ENCODE measurements at places on chromosomes 6 and 20. TPM values are rescaled to one million over a fixed set of nuclear protein-coding genes. Genes with fewer than 3 reads are reported as not detected.

ULBP1 gene
- not detected for total RNA-seq

GRCh38 chr20:33843854-33844253, 32.7 kb downstream of the CHMP4B start:
- DNase-seq: no peak

GRCh38 chr20:19967445-19967844, 49.7 kb upstream of the NAA20 start:
- DNase-seq: no peak

DNA sequence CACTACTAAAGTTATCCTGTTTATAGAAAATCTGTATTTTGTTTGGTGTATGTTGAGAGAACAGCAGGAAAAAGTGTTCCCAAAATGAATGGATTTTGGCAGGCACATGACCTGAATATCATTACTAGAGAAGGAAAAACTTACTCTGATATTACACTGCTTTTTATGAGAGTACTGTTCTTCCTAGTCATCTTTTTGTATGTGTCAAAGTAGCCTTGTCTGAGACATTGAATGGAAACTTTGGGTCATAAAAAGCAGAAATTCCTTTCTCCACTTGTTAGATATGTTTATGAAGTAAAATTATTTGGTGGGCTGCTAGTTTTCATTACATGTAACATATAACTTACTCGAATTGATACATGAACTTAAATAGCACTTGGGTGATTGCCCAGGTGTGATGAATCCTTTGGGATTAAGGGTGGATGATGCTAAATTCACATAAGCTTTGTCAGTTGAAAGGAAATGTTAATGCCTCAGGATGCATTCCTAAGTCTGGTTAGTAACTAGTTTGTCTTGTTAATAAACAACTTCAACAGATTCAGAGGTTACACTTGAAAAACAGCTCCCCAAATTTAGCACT, 206.7 kb downstream of the CENPW start:
- DNase-seq: no peak

MAP1LC3A gene
- total RNA-seq: 36.0 TPM

- DNase-seq: no peak
Observed at GRCh38 chr6:113597231-113597583, 259.9 kb upstream of the MARCKS start.

ID4 gene
- total RNA-seq: 96.3 TPM

DNA sequence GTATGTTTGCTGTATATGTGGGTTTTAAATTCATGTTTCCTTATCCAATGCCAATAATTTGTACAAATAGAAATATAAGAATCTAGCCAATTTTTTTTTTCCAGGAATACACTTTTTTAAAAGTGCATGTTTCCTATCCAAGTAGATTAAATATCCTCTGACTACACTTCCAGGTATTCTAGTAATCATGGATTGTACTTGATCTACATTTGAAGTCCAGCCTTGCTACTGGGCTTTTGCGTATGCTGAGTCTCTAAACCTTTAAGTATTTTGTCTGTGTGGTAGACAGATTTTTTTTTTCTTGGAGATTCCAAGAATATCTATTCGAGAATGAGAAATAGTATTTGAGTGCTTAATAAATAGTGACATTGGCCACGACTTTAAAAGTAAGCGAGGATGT, 188.3 kb downstream of the SASH1 start:
- no peak for DNase-seq

ALDH5A1 gene
- total RNA-seq: 13.4 TPM

- DNase-seq: no peak
Observed at GRCh38 chr6:138896104-138896756, 91.8 kb downstream of the REPS1 start.

DNA sequence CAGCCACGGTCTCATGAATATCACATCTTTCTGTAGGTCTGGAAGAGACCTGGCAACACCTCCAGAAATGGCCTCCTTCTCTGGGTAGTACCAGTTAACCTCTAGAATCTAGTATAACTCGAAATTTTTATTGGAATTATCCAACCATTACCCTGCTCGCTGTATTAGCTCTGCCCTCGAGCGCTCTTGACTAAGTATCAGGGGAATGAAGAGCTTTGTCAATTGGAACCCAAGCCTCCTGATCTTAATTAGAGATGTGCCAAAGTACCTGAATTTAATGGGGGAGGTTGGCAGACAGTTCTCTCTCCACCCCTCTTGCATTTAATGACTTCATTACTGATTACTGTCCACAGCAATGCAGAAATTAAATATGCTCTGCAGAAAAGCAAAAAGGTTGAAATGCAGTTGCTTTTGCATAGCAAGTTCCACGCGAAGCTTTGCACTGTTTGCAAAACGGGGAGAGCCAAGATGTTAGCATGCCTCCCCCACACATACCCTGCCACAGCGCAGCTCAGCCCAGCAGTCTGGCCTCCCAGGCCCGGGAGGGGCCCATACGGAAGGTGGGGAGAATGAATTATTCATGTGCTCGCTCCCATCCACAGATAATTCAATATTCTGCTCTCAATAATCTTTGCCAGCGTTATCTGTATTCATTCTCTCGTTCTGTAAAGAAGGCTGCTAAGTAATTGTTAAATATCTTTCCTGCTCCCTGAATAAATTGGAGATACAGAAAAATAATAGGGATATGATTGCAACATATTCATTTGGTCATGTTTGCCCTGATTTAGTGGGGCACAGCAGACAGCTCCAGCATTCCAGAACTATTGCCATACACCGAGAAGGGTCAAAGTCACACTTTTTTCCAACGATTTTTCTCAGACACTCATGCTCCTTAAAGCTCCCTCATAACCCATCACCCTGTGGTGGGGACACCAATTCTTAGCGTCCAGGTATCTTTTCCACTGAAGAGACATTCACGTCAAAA, 305.8 kb downstream of the CDH26 start:
- DNase-seq: no peak

- DNase-seq: no peak
Observed at GRCh38 chr20:63701329-63702035, 5.0 kb downstream of the TNFRSF6B start.

- DNase-seq: no peak
Observed at GRCh38 chr6:73231986-73232391, 6.7 kb upstream of the KHDC1L start.

DNA sequence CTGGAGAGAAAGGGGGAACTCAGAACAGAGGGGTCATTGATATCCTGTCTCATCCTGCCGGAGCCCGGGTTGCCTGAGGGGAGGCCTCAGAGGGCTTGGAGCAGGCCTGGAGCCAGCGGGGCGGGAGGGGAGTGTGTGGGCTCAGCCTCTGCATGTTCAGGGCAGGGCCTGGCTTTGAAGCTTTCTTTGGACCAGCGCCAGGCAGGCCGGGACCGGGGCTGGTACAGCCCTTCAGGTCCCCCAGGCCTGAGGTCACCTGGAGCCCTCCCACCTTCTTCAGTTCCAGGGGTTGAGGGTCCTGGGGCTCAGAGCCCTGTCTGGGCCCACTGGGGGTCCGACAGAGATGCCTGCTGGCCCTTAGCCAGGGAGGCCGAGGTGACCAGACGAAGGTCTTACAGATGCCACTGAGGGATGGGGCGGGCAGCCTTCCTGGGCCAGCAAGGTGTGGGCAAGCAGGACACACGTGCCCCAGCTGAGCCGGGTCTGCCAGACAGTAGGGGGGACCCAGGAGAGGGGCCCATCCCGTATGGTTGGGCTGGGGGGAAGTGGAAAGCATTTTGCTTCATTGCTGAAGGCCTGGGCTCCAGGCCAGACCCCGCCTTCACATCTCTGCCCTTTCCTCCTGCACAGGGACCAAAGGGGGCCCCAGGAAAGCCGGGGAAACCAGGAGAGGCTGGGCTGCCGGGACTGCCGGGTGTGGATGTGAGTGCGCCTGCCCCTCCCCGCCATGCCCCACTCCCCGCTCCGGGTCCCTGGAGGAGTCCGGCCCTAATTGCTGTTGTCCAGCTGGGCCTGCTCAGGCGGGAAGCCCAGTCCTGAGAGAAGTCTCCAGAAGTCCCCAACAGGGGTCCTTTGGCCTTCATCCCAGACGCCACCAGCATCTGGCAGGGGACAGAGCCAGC, 2.0 kb downstream of the COL9A3 start:
- peak; percentile 66 for DNase-seq

All from ovary (tissue), 10 donors.